ENCODE measurements at places on chromosomes 1 and 21. TPM values are rescaled to one million over a fixed set of nuclear protein-coding genes. Genes with fewer than 3 reads are reported as not detected.

DNA sequence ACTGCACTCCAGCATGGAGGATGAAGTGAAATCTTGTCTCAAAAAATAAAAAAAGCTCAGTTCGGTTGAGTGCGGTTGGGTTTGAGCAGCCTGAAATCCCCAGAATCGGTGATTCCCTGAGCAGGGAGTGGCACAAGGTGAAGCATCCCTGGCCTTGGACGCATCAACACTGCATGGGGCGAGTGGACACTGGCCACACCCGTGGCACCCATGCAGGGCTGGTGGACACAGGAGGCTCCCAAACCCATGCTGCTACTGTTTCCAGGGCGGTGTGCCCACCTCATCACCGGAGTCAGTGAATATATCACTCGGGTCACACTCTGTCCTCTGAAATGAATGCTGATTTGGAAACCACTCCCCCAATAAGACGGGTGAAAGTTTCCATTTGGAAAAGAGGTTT is 53.4 kb upstream of the ACTRT2 start:
- no peak overlapping the region for H3K4me3 ChIP-seq
- no peaks in the 10 kb centered on the region for H3K27me3 ChIP-seq
- H3K27ac ChIP-seq: no peak overlapping the region

GRCh38 chr1:180586671-180587155 is 27.9 kb downstream of the OVAAL start:
- no peak for DNase-seq
- no peak overlapping the region for H3K4me3 ChIP-seq
- H3K4me1 ChIP-seq: no peaks in the 10 kb centered on the region

DNA sequence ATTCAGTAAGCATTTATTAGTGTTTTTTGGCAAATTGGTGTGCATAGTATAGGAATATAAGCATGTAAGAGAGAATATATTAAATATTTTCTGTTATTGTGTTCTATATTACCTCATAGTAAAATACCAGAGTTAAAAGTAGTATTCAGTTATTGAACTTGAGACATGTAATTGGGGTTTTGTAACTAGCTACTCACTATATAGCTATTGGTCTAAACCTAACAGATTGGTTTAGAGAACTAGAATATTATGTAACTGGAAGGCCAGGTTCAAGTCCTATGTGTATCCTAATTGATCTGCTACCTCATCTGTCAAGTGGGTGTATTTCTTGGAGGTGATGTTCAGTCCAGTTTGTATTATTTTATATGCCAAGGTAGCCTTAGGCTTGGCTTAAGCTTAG is 26.3 kb downstream of the CLIC4 start:
- no peaks in the 10 kb centered on the region for H3K36me3 ChIP-seq
- H3K27ac ChIP-seq: no peak overlapping the region
- no peak for DNase-seq
- peaks cover 3% of the 10 kb centered on the region for H3K4me1 ChIP-seq
- H3K27me3 ChIP-seq: no peaks in the 10 kb centered on the region
- no peak overlapping the region for H3K4me3 ChIP-seq

DNA sequence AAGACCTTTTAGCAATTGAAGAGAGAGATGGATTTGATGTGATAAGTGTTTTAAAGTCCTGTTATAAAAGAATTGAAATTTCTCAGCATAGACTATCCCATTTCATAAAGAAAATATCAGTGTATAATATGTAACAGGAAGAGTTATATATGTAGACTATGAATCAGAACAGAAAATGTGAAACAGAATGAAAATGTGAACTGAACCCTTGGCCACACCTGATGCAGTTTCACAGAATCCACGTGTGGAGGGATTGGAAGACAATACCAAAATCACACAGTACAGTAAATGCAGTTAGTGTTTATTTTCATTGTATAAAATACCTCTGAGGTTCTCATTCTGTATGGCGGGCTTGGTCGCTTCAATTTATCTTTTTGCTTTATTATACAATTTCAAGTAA is 9.9 kb upstream of the SLAMF1 start:
- no peaks in the 10 kb centered on the region for H3K4me1 ChIP-seq
- no peak overlapping the region for H3K4me3 ChIP-seq
- H3K27ac ChIP-seq: no peak overlapping the region
- DNase-seq: no peak
- H3K36me3 ChIP-seq: no peaks in the 10 kb centered on the region
- no peaks in the 10 kb centered on the region for H3K27me3 ChIP-seq

GRCh38 chr1:21933397-21934248 is 3.5 kb downstream of the HSPG2 start:
- H3K4me3 ChIP-seq: no peak overlapping the region
- H3K27ac ChIP-seq: peak overlapping the region; percentile 72
- no peaks in the 10 kb centered on the region for H3K27me3 ChIP-seq
- peaks cover 28% of the 10 kb centered on the region for H3K4me1 ChIP-seq

DNA sequence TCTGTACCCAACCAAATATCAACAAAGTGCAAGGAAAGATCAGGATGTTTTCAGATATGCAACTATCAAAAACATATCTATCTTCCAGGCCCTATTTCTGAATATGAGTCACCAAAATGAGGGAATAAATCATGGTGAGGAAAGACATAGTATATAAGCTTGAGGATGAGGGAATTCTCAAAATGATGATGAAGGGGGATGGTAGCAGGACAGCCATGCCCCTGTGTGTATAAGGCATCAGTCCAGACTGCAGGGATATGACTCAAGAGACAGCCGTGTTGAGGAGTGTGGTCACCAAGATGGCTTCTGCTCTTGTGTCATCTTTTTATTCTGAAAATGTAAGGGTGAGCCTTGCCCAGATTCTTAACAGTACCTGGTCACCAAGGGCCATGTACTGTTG is 4.4 kb upstream of the WDR64 start:
- H3K36me3 ChIP-seq: no peaks in the 10 kb centered on the region
- no peaks in the 10 kb centered on the region for H3K27me3 ChIP-seq
- no peak for DNase-seq
- no peaks in the 10 kb centered on the region for H3K4me1 ChIP-seq

DNA sequence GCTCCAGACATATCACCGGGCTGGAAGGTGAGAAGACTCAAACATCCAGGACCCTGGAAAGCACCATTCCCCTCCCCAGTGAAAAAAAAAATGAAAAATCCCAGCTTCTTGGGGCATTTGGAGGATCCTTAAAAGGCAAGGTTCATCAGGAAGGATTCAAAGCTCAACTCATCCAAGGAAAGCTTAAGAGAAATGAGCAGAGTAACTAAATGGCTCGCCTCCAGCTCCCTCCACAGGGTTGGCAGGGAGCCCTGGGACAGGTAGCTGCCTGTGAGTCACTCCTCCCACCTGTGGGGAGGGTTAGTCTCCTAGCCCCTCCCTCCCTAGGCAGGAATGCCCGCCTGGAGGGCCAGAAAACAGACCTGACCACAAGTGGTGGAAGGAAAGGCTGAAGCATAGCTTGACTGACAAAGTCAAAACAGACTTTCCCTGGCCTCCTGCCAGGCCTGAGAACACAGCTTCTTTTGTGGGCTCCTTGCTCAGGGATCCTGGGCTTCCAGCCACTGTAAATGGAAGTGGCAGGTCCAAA is 712 bp upstream of the LAMB3 start:
- no peak overlapping the region for H3K27ac ChIP-seq
- H3K4me3 ChIP-seq: no peak overlapping the region
- peak; percentile 49 for DNase-seq
- no peaks in the 10 kb centered on the region for H3K27me3 ChIP-seq
- H3K36me3 ChIP-seq: no peaks in the 10 kb centered on the region

- H3K27ac ChIP-seq: no peak overlapping the region
- H3K4me1 ChIP-seq: peaks cover 6% of the 10 kb centered on the region
- no peaks in the 10 kb centered on the region for H3K36me3 ChIP-seq
- no peak for DNase-seq
- H3K4me3 ChIP-seq: no peak overlapping the region
These were observed 3.4 kb downstream of the CTSK start for GRCh38 chr1:150804671-150805070.

ATP5PF gene
- 76.1 TPM for total RNA-seq

FBXO28 gene
- 29.2 TPM for total RNA-seq

OR10Z1 gene
- not detected for total RNA-seq

ROR1 gene
- 8.7 TPM for total RNA-seq

SLC30A7 gene
- total RNA-seq: 17.5 TPM

MTARC1 gene
- 5.3 TPM for total RNA-seq

SMAP2 gene
- 21.7 TPM for total RNA-seq
